ENCODE measurements at places on chromosomes 5 and 9.
A peak's percentile ranks its signal among the peaks of the same experiment; 100 is the strongest.

DNA sequence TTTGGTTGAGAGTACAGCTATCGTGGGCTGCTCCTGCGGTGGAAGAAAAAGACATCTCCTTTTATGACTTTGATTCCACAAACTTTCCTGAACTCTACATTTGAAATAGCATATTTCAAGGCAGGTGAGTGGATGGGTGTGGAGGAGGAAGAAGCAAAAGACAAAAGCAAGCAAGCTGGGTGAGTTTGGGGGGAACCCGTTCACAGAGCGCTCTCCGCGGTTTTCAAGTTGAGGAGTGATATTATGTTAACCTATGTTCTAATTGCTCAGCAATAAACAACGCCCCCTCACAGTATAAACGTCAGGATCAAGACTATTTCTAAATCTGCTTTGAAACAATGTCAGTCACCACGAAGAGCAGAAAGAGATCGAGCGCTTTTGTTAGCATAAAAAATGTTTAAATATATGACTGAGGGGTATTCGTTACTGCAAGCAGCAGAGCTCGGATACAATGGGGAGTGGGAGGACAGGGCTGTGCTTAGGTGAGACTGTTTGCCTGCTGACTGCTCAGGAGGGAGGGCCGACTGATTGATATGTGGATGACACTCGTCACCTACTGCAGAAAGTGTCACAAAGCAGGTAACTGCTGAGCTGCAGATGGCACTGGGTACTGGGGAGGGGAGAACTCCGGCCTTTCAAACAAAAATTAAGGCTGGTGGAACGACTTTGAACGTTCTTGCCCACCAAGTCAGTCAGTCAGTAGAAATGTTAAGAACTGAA is 236.5 kb downstream of the DRD1 start:
- DNase-seq = no peak

DNA sequence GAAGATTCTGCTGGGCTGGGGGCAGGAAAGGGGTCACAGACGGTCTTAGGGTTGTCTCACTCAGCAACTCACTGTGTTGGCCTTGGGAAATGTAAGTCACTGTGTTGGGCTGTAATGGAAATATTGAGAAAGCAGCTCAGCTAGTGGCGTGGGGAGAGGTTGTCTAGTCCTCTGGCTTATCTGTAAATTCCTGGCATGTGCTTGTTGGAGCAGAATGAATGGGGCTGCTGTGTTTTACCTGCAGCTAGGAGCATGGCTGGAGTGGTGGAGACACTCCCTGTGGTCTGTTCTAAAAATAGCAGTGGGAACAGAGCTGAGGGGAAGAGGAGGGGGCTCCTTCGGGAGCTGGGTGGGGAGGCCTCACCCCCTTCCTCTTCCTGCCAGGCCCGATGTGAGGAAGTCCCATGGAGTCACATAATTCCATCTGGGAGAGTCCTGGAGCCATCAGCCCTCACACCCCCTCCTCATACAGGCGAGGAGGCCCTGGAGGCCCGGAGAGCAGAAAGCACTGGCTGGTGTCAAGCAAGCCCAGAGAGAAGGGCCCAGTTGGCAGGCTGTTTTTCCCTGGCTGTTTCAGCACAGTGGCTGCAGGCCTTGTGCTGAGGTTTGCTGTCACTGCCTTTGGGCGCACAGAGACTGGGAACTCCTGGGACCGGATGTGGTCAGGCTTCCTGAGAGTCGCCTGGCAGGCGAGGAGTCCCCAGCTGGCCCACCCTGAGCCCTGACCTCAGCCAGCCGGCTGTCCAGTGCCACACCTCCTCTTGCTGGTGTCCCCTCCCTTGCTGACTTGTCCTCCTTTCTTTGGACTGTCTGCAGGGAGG is 84.9 kb downstream of the RGS3 start:
- peak; percentile 69 for DNase-seq

DNA sequence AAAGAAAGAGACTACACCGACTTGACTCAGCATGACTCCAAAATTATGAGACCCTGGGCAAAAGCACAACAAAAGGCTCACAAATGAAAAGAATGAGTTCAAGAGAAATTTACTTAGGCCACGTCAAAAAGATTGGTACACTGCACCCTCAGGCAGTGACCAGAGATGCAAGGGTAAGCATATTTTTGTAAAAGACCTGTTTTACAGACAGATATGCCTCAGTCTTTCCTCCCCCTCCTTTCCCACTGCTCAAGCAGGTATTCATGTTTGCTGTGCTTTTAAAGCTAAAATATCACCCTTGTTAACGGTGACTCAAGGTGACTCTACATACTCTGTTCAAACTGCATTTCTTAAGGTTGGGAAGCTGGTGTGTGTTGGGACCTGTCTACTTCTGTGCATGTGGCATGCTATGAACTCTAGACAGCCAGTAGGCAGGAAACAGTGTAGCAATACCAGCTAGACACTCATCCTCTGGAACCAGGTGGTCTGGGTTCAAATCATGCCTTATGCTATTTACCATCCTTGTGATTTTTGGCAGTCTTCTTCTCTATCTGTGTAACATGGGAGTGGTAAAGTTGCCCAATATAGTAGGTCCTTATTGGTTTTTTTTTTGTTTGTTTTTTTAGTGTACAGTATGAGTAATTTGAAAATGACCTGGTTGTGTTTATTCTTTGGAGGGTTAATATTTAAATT is 98.7 kb downstream of the TLE4 start:
- DNase-seq = no peak

- DNase-seq = peak; percentile 33
Observed at GRCh38 chr5:80254767-80255430, 949 bp downstream of the SERINC5 start.

GRCh38 chr9:118963674-118964073 is 405.6 kb downstream of the BRINP1 start:
- no peak for DNase-seq

DNA sequence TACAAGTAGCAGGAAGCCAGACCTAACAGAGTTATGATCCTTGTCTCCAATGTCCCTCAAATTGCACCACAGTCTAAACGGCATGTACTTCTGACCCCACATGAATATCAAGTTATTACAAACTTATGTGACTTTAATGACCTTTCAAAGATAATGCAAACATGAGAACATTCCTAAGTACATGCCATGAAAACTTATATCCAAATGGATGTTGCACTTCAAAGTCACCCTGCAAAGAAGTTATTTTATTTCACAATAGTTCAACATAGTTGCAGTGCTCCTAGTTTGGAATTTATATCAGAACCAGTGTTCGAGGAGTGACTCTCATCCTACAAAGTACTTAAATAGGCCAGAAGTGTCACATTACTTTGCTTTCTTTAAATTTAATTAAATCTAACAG is 41.2 kb upstream of the ITGA1 start:
- DNase-seq = no peak

DNA sequence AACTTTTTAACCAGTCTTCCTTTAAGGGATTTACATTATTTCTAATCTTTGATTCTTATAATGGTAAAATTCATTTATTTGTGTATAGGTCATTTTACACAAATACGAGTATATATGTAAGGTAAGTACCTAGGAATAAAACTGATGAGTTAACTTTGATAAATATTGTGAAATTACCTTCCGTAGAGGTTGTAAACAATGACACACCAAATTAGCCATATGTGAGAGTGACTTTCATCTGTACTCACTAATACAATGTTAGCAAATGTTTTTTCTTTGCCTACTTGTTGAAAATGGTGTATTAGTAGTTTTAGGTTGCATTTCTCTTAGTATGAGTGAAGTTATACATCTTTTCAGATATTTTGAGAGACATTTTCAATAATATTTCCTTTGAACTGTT is 42.6 kb upstream of the TSLP start:
- no peak for DNase-seq

DNA sequence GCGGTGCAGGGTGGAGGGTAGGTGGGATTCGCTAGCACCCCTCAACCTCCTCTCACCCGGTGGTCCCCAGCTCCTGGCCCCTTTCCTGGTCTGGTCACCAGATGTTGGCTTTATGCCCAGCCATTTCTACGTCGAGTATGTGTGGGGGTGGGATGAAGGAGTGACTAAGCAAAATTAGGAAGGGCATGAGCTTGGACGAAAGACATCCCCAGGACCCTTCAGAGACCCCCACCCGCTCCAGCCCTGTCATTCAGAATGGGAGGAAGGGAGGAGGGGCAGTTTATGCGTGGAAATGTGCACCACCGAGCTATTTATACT is 742 bp downstream of the BHMT2 start:
- peak; percentile 24 for DNase-seq

DNA sequence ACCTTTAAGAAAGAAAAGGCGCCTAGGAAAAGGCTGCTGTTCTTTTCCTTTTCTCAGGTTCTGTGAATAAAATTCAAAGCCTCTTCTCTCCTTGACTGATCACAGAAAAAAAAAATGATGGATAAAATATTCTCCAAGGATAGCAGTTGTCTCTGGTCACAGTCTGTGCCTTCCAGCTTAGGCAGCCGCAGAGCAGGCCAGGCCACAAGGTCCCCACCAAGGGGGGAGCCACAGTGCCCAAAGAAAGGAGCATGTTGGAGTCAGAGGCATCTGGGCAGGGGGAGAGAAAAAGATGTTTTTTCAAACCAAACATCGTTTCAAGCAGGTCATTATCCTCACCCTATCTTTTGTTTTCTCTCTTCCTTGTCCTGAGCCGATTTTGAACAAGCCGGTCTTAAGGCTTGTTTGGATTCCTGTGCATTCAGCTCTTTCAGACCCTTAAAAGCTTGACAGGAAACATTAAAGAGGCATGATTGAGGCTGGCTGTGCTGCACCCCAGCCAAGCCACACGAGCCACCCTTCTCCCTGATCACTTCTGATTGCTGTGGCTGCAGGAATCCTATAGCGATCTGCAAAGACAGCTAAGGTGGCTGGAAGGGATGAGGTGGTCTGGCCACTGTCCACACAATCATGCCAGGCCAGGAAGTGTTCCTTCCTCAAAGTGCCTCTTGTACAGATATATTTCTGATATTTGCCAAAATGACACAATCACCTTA is 284.6 kb upstream of the TLE4 start:
- no peak for DNase-seq

DNA sequence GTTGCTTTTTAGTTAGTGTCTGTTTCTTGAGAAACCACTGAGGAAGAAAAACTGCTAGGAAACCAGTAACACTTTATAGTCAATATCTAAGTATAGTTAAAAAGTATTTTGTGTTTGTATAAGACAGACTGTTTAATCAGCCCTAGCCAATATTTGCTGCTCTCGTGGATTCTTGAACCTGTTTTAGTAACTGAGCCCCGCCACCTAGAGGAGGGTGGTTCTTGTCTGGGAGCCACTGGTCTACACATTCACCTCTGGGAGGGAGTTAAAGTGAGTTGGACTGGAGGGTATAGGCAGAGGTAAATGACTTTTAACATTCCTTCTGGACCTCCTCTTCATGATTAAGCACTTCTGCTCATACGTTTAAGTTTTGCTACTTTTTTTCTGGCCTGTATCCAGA is 117.2 kb downstream of the SPATA31D1 start:
- DNase-seq = no peak

DNA sequence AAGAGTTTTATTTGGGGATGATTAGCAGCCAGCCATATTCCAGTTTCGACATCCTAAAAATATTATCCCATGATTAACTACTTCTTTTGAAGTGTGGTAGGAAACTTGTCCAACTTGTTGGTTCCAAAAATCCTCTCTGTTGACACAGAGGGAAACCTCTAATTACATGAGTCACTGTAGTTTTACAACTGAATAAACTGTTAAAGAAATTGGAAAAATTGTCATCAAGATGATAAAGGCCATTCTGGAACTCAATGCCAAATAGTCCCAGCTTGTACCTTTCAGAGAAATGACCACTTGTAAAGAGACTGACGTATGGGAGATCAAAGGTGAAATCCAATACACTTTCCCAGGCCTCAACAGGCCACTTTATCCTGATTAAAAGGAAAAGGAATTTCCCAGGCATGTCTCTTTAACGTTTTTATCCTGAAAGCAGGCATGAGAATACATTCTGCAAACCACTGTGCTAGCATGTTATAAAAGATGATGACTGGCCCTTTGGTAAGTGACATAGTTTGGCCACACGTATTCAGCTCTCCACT is 261.6 kb downstream of the GLIS3 start:
- no peak for DNase-seq

DNA sequence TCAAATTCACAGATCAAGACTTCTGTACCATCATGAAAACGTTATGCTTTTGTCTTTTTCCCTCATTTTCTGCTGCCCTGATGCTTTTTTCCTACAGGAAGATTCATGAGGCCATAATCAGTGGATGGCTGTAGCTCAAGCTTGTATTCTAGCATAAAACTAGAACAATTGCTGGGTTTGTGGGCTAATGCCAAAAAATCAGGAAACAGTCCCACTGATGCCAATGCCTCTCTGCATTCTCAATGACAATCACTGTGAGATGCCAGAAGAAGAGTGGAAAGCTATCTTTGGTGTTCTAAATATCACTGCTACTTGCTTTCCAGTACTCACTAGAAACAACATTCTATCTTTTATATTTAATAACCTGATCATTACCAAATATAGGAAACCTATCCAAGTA is 33.3 kb upstream of the FAM170A start:
- no peak for DNase-seq

- no peak for DNase-seq
Observed at GRCh38 chr5:44942524-44943001, 133.8 kb downstream of the MRPS30 start.
